Memory B cell (primary cell): ENCODE measurements at places on chromosomes 2 and 18.

DNA sequence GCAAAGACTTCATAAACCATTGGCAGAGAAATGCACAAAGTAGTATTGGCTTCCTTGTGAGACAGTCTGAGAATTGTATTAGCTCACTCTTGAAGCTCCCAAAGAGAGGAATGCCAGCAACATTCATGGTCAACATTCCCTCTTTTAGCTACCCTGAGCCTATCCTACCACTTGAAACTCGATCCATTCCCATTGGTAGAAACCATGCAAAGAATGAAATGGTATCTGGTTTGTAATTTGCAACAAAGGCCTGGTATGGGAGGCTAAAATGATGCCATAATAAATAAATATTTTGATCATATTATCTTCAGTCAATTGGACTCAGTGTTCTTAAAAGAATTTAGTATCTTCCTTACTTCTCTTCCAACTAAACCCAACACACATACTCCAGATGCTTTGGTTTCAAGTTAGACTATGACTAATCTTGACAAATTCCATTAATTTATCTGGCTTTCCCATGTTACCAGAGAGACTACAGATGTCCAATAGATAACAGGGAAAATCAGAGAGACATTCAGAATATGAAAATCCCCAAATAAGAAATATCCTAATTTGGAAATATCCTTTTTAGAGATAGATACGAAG, 102.9 kb downstream of the DHRS9 start:
- no peaks in the 10 kb centered on the region for H3K4me1 ChIP-seq
- no peaks in the 10 kb centered on the region for H3K36me3 ChIP-seq
- no peak overlapping the region for H3K4me3 ChIP-seq
- H3K27ac ChIP-seq, result no peak overlapping the region
- no peak for DNase-seq

DNA sequence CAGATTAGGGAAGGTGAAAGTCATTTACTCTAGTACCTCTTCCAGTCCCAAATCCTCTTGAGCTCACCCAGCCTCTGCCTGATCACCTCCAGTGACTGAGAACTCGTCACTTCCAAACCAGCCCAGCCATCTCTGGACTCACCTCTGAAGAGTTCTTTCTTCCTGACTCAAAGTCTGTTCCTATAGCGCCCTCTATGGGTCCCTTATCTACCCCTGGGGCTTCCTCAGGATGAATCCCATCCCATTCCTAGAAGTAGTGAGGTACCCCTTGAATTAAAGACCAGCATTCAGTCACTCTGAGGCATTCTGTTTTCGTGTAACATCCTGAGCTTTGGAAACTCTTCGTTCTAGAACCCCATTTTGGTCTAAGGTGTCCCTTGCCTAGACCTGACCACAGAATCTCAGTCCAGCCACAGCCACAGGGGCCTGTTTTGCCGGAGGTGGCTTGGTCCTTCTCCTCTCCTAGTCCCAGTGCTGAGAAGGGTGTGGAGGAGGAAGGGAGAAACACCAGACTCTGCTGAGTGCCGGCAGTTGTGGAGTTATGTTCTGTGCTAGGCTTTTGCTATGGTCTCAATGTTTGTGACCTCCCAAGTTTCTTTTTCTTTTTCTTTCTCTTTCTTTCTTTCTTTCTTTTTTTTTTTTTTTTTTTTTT, 32.7 kb downstream of the SIX3 start:
- H3K27ac ChIP-seq, result no peak overlapping the region
- no peak overlapping the region for H3K4me3 ChIP-seq
- DNase-seq, result no peak
- H3K4me1 ChIP-seq, result peaks cover 5% of the 10 kb centered on the region
- peaks cover 12% of the 10 kb centered on the region for H3K27me3 ChIP-seq

- no peak overlapping the region for H3K27ac ChIP-seq
- no peaks in the 10 kb centered on the region for H3K36me3 ChIP-seq
- peaks cover 2% of the 10 kb centered on the region for H3K27me3 ChIP-seq
Measured at GRCh38 chr2:209636076-209636475, 135.6 kb upstream of the UNC80 start.

DNA sequence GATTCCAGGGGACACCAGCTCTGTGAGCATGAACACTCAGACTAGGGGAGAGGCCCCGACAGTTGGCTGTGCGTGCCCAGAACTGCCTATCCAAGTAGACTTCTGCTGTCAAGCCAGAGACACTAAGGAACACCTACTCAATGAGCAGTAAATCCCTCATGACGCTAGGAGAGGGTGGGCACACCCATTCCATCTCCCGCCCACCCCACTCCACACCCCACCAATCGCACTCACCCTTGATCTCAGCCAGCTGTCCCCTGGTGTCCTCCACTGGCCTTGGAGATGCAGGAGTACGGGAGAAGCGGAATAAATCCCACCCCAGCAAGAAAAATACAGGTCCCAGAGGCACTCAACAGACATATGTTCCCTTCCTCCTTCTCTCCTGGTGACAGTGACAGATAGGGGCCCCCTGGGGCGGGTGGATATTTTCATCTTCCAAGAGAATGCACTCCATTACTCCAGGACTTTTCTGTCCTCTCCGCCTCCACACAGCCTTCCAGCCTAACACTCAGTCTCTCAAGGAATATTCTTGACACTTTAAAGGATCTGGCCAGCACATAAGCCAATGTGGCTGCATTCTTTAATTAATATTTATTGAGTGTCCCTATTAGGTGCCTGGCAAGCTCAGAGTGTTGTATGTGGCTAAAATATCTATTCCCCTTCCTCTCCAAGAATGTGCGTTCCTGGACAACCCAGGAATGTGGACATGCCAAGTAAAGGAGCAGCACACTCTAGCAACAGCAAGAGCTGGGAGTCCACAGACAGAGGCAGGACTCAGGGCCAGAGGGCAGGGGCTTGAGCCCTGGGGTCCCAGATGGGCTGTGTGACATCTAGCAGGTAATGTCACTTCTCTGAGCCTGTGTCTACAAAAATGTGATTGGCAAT, 13.1 kb upstream of the SMAD7 start:
- no peak for DNase-seq
- no peaks in the 10 kb centered on the region for H3K36me3 ChIP-seq
- no peaks in the 10 kb centered on the region for H3K4me1 ChIP-seq
- H3K27ac ChIP-seq, result no peak overlapping the region

DNA sequence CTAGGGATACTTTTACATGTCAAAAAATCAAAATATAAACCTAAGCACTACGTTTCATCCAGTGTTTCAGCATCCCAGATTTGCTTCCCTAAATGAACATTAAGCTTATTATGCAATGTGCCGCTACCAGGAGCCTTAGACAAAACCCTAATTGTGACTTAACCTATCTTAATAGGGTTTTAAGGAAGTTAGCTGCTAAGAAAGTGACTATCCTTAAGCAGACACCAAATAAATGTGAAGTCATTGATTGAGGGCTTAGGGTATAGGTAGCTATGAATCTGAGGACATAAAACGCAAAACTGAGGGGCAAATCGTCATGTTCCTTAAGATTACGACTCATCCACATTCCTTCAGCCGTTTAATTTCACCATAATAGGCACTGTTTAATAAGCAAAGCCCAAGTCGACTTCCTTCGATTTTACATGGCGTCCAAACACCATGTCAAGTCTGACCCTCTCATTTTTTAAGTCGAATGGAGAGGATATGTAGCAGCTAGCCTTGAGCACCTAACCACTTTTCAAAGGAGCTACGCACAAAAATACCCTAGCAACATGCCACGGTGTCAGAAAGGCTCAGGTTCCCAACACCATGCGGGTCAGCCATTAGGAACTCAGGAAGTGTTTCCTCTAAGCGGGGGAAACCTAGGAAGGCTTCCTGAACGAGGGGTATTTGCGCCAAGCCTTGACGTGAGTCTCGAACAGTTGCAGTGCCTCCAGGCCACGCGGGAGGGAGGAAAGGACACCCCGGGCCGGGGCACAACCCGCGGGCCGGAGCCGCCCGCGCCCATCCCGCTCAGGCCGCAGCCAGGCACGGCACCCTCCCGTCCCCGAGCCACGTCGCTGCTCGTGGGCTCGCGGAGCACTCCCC, 1.0 kb downstream of the HDLBP start:
- H3K4me3 ChIP-seq, result peak overlapping the region; percentile 99
- DNase-seq, result no peak
- H3K4me1 ChIP-seq, result peaks cover 51% of the 10 kb centered on the region
- H3K36me3 ChIP-seq, result peaks cover 2% of the 10 kb centered on the region
- H3K27ac ChIP-seq, result peak overlapping the region; percentile 98
- H3K27me3 ChIP-seq, result no peaks in the 10 kb centered on the region

DNA sequence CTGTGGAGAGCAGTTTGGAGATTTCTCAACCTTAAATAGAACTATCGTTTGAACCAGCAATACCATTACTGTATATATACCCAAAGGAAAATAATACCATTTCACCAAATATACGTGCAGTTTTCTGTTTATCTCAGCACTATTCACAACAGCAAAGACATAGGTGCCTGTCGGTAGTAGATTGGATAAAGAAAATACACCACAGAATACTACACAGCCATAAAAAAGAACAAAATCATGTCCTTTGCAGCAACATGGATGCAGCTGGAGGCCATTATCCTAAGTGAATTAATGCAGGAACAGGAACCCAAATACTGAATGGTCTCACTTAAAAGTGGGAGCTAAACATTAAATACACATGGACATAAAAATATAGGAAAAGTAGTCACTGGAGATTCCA, 81.3 kb downstream of the SMCHD1 start:
- no peak overlapping the region for H3K27ac ChIP-seq
- H3K4me3 ChIP-seq, result no peak overlapping the region
- no peaks in the 10 kb centered on the region for H3K4me1 ChIP-seq
- no peak for DNase-seq

DNA sequence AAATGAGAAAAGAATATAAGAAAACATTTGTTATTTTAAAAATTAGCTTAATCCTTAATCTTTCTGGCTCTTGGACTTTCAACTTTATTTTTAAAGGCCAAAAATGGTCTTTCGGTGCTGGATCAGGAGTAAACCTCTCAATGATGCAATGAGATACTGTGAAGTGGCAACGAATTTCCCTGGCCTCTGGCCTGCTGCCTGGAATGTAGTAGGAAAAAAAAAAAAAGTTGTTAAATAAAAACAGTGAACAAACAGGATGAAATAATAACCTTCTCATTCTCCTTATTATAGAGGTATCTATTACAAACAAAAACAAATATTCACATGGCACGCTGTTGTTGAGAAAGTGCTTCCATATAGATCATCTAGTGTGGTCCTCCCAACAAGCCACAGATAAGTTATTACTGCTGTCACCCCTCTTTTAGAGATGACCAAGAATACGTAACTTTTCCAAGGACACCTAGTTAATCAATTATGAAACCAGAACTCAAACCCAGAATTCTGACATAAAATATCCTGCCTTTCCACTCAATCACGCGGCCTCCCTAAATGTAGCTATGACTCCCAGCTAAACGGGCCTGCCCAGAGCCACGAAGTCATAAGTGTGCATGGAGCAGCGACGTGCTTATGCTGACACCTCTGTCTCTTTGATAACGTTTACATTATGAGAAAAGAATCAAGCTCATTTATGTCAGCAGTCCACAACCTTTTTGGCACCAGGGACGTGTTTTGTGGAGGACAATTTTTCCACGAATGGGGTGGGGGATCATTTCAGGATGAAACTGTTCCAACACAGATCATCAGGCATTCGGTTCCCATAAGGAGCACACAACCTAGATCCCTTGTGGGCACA, 170.9 kb downstream of the BCL2 start:
- no peak for DNase-seq
- H3K27ac ChIP-seq, result peak overlapping the region; percentile 65
- H3K27me3 ChIP-seq, result no peaks in the 10 kb centered on the region
- H3K4me1 ChIP-seq, result peaks cover 37% of the 10 kb centered on the region
- peaks cover 13% of the 10 kb centered on the region for H3K36me3 ChIP-seq

DNA sequence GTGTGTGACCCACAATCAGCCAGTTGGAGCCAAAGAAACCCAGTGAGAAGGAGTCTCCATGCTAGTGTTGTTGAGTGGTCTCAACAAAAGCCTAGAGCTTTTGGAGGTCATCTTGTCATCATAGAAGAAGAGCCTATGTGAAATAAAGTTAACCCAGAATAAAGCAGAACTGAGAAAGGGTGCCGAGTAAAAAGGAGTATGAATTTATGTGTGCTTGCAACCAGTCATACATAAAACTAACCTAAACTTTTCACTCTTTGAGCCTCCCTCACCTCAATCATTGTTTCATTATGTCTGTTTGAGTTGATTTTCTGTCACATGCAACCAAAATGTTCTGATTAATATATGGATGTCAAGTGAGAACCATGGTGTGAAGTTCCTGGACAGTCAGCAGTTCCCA, 599.3 kb upstream of the ZEB2 start:
- no peak for DNase-seq
- no peaks in the 10 kb centered on the region for H3K36me3 ChIP-seq
- no peak overlapping the region for H3K27ac ChIP-seq
- no peak overlapping the region for H3K4me3 ChIP-seq

- no peak overlapping the region for H3K4me3 ChIP-seq
- DNase-seq, result no peak
- H3K27me3 ChIP-seq, result peaks cover 1% of the 10 kb centered on the region
- no peaks in the 10 kb centered on the region for H3K36me3 ChIP-seq
- no peaks in the 10 kb centered on the region for H3K4me1 ChIP-seq
Measured at GRCh38 chr2:182113334-182113733, 127.7 kb downstream of the PPP1R1C start.

DNA sequence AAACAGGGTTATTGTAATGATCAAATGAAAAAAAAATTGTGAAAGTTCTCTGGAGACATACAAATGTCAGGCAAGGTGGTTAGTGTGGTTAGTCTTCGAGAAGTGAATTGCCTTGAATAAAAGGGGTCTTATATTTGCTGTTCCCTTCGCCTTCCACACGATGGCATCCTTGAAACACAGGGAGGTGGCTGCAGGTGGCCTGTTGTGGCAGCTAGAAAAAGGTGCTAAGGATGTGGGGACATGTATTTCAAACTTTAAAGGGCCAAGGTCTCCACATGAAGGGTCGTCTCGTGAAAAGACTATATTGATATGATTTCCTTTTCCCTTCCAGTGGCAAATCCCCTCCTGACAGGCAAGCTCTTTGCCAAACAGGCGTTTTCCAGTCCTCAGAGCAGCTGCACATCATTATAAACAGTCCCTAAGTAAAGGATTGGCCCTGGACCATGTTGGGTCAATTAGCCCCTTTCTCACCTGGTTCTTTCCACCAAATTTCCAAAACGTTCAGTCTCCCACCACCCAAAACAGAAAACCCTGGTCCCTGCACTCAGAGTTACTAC, 68.5 kb downstream of the COPS8 start:
- H3K4me1 ChIP-seq, result peaks cover under 1% of the 10 kb centered on the region
- DNase-seq, result peak; percentile 9
- H3K27me3 ChIP-seq, result peaks cover 6% of the 10 kb centered on the region
- H3K4me3 ChIP-seq, result no peak overlapping the region

DNA sequence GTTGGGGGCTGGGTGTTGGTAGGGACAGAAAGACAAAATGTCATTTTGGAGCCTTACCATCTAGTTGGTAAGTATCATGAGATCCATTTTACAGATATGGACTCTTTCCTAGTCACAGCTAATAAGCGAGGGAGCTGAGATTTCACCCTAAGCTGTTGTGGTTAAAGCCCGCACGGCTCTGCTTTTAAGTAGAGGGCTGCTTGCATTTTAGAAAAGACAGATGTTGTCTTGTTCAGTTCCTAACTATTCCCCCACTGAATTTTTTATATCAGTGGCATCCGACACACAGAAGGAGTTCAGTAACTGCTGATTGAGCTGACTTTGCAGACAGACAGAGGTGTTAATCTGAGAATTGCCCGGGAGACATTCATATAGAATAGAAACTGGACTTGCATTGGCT, 3.7 kb downstream of the QPCT start:
- DNase-seq, result no peak
- peaks cover 21% of the 10 kb centered on the region for H3K4me1 ChIP-seq
- peaks cover 2% of the 10 kb centered on the region for H3K27me3 ChIP-seq

GRCh38 chr2:116761864-116762263, 1052.6 kb upstream of the DDX18 start:
- no peak for DNase-seq
- no peak overlapping the region for H3K27ac ChIP-seq
- no peaks in the 10 kb centered on the region for H3K4me1 ChIP-seq
- H3K4me3 ChIP-seq, result no peak overlapping the region
- no peaks in the 10 kb centered on the region for H3K27me3 ChIP-seq
